ENCODE measurements at places on chromosomes 12 and 14.

DNA sequence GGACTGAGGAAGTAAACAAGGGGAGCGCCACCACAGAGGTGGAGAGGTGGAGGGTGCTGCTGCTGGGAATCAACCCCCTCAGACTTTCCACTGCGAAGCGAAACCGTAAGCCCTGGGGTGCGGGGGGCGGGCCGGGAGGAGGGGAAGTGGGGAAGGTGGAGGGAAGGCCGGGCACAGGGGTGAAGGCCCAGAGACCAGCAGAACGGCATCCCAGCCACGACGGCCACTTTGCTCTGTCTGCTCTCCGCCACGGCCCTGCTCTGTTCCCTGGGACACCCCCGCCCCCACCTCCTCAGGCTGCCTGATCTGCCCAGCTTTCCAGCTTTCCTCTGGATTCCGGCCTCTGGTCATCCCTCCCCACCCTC lies at the start of gene LAG3:
Gene LAG3, plus strand, starts transcription at position 190 of the 365 bp plus-strand sequence. CDS start 333 bp downstream, outside the sequence.
- DNase-seq = no peak

- DNase-seq = no peak
These were observed 310.1 kb downstream of the ETNK1 start for GRCh38 chr12:22935090-22935489.

GRCh38 chr12:127148318-127148717 lies 1118.7 kb upstream of the TMEM132C start:
- no peak for DNase-seq

DNA sequence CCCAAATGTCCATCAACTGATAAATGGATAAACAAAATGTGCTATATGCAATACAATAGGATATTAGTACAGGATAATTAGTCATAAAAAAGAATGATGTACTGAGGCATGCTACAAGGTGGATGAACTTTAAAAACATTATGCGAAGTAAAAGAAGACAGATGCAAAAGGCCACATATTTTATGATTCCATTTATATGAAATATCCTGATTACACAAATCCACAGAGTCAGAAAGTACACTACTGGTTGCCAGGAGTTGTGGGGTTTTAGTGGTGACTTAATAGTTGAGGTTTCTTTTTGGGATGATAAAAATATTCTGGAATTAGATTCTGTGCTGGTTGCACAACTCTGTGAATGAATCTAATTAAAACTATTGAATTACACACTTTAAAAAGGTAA lies 12.6 kb downstream of the TRIM9 start:
- no peak for DNase-seq

DNA sequence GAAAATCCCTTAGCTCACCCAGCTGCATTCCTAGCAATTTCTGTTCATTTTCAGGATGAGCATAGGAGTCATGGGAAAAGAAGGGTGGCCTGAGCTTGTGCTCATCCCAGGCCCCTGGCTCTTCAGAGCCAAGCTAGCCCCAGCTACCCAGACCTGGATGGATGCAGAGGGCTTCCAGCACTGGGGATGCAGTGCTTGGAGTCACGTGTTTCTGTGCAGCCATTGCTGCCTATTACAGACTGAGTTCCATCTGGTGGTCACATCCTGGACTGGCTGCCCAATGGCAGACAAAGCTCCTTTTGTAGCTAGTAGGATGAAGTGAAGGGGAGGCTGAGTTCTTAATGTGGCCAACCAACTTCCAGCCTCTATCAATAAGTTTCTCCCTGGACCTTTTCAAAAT lies 54.2 kb upstream of the JDP2 start:
- no peak for DNase-seq

- no peak for DNase-seq
These were observed 132.0 kb upstream of the NOVA1 start for GRCh38 chr14:26729851-26730250.

DNA sequence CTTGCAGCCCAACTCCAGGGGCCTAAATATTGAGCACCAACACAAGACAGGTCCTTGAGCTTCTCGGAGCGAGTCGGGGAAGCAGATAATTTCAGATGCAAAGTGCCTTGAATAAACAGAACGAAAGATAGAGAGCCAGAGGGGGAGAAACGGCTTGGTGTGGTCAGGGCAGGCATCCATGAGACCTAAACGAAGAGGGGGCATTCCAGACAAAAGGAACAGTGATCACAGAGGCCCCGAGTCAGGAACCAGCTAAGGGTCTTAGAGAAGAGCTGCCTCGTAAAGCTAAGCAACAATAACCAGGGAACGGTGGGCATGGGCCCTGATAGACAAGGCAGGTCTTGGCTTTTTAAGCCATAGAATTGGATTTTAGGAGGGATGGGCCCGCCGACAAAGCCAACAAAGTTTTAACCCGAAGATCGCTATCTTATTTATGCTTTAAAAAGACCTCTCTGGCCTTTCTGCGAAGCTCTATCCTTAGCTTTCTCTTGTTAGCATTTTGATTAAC lies 421 bp upstream of the ACADS start:
- no peak for DNase-seq

GRCh38 chr12:47068539-47068938 lies 10.9 kb upstream of the PCED1B start:
- no peak for DNase-seq

DNA sequence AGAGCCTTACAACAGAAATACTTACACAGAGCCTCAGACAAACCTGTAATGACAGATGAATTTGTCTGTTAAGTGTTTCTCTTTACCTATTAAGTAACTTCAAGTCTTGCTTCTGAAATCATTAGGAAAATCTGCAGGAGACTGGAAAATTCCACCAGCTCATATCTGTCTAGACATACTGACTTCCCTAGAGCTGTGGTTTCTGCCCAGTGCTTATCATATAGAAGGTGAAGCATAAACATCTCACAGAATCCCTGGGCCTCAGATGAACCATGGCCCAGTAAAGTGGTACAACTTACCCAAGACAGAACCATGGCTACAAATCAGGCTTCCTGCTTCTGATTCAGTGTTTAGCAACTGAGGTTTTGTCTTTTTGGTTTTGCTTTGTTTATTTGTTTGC lies 91.6 kb downstream of the EGLN3 start:
- no peak for DNase-seq

GRCh38 chr14:66530526-66530925 lies 22.6 kb downstream of the GPHN start:
- DNase-seq = no peak

DNA sequence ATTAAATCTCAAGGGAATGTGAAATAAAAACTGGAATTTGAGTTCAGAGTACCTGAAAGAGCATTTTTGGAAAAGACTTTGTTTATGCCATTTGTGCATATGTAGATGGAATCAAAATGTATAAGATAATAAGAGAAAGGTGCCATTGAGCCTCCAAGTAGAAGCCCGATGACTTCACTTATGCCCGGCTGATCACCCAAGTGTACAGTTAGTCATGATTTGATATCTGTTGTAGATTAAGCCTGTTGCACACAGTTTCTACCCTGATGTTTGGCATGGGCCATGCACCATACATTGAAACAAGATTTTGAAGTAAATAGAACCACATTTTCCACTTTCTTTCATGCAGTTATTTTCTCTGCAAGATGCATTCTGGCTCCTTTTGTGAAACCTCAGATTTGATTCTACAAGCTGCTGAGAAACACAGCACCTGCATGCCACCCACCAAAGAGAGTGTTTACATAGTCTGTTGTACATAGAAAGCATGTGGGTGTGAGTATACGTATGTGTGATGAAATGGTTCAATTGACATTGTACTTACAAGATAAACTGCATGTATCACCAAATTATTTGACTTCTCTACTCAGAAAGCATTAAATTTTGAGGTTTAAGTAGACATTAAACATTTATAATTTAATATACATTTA lies 772.5 kb downstream of the DIO2 start:
- no peak for DNase-seq

DNA sequence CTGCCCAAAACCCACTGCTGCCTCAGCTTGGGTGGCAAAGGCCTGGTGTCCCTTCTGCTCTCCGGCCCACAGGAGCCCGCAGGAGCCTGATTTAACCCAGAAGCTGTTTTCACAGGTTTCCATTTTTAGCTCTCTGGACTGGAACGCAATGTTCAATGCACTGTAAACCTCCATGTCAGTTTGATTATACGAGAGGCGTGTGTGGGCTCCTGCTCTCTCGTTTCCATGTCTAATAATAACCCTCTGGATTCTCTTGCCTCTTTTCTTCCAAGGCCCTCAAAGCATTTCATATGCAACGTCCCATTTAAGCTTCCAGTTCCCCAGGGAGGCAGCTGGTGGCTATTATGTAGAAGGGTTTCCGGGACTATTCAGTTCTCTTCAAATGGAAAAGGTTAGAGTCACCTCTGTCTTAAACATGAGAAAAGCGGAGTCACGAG lies 161.1 kb downstream of the SUDS3 start:
- DNase-seq = peak; percentile 80

DNA sequence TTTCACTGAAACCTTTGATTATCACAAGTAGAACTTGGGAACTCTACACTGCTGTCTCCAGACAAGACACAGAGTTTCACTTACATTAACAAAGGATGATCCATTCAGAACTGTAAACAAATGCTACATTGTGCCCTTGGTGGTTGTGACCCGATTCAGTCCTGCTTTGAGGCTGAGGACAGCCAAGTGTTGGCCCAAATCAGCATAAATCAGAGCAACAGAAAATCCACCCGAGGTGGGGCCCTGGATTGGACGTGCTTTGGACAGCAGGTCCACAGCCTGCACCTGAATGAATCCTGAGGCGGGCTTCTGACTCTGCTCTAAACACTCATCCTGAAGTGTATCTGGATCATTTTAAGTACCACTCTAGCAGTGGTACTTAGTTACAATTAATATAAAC lies 68.8 kb downstream of the PPP2R5C start:
- peak; percentile 9 for DNase-seq

- no peak for DNase-seq
These were observed 62.8 kb downstream of the OTOGL start for GRCh38 chr12:80162177-80162576.

- DNase-seq = no peak
These were observed 13.1 kb downstream of the PGAM5 start for GRCh38 chr12:132723764-132724140.

DNA sequence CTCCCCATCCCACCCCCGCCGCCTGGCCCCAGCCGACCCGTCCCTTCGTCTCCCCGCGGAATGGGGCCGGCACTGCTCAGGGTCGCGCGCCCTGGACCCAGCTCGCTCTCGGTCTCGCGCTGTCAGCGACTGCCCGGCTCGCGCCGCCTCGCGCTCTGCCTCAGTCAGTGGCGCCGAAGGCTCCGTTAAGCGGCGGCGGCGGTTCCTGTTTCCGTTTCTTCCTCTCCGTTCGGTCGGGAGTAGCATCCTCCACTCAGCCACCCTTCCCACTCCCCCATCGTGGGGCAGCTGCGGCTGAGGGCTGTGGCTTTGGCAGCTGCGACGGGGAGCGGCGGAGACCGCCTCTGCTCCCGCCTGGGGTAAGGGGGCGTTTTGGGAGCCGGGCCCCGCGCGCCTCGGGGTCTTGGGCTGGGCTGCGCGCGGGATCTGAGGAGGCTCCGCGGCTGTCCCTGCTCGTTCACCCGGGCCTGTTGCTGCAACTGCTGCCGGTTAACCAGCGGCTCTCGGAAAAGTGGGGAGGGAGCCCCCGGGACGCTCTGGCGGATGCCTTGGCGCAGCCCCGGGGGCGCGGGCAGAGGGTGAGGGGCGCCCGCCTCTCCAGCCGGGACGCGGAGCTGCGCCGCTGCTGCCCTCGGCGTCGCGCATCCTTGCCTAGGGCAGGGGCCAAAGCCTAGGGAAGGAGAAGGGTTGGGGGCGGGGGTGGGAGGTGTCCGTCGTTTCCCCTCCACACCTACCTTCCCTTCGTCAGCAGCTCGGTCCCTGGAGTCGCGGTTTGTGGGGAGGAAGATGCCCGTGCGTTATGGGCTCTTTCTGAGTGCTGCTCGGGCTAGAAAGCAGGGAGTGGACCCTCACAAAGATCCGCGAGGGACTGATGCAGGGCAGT lies 567 bp downstream of the FUT8 start:
- peak; percentile 86 for DNase-seq

DNA sequence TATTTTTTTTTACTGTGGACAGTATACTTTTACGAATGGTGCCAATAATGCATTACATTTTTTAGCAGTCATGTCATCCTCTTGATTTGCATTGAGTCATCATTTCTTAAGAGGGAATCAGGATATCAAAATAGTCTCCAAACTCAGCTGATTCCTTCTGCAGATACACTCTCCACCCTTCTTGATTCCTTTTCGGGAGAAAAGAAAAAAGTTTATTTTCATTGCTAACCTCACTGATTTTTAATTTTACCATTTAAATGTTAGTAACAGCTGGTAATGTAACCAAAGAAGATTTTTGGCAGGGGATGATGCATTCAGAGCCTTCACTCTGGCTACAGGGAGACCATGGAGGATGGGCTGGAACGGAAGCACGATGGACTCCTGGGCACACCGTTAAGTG lies 47.5 kb downstream of the MRPL42 start:
- DNase-seq = no peak

GRCh38 chr14:56026506-56026905 lies 91.7 kb upstream of the PELI2 start:
- no peak for DNase-seq

Data from coronary artery (tissue), 2 donors.